ENCODE measurements at places on chromosomes 5 and 9.

DNA sequence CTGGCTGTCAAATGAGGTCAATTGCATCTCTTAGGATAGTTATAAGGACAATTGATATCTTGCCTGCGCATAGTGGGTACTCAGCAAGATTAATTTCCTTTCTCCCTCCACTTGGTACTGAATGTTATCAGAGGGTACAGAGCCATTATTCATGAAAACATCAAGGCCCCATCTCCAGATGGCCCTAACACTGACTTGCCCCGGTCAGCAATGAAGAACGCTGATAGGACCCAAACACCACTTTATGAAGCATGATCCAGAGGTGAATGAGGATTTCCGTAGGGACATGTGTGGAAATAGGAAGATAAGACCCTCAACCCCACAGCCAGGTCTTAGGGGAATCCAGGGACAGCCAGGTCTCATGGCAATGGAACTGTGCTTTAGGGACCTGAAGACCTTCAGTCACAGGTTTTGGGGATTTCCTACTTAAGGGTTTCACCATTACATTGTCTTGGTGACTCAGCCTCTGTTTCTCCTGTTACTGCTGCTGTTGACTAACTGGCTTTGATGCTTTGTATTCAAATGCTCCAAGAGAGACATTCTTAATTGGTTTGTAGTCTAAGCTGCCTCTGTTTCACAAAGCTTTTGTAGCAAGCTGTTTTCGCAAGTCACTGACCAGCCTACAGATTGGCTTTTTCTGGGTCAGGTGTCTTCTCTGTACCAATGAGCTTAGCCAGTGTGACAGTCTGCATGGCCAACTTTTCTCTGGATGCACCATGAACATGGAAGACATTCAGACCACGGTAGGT, 35.3 kb upstream of the IQGAP2 start:
- DNase-seq, result no peak

DNA sequence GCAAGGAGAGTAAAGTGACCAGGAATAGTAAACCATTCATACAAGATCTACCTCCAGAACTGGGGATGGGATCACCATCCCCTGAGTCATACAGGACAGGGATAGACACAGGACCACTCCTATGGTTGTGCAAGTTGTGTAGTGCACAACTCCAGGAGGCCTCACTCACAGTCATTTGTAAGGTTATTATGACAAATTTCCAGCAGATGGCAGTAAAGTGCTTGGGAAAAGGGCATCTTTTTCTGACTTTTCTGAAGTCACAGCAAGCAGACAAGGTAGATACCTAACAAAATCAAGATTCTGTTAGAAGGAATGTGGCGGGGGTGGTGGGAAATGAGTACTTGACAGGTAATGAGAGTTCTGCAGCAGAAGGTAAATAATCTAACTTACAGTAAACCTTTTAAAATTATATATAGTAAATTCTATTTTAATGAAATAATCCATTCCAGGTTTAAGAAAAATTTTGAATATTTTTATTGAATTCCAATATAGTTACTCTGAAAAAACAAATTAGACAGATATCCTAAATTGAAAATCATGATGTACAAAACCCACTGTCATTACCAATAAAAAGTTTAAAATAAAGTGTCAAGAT, 16.7 kb upstream of the KIF27 start:
- no peak for DNase-seq

DNA sequence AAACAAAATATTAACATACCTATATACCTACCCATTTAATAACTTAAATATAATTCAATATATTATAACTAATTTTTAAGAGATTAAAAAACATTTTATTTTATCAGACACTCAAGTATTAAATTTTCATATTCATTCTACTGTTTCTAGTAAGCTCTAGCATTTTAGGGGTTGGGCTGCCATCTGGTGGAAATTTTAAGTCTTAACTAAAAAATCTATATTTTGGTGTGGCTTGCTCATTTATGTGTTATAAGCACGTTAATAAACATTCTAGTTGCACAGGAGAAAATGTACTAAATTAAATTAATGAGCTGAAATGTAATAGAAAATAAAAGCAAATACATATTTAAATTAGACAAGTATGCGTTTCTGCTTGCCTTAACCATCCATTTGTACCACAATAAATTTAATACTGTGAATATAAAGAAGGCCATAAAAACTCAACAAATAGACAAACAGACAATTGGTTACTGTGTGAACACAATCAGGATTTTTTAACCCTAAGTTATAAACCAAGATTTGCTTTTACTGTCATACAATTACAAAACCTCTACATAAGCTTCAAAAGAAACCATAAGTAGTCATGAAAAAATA, 1728.3 kb upstream of the CDH9 start:
- DNase-seq, result peak; percentile 18

GRCh38 chr5:31487506-31487905, 44.4 kb downstream of the DROSHA start:
- no peak for DNase-seq

GRCh38 chr5:80109646-80110478, 74.7 kb downstream of the THBS4 start:
- no peak for DNase-seq

GRCh38 chr9:119559056-119559455, 189.8 kb upstream of the BRINP1 start:
- no peak for DNase-seq

- DNase-seq, result no peak
Measured at GRCh38 chr9:16542290-16542689, 328.2 kb downstream of the BNC2 start.

DNA sequence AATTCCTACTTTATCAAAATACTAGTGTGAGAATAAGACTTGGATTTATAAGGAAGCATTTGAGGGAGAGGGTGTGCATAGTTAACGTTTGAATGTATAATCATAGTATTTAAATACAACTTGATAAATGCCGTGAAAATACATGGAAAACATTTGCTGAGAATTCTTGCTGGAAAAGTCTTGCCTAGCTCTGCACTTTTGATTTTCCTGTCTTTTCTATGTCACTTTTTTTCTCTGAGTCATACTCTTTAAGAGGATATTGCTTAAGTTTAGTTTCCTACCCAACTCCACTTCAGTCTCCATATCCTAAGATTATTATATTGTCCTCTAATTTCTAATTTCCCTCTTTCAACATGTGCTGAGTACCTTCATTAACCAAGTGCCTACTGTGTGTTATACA, 616.6 kb upstream of the SEMA6A start:
- DNase-seq, result no peak

- no peak for DNase-seq
Measured at GRCh38 chr9:105121861-105122430, 122.5 kb upstream of the SLC44A1 start.

GRCh38 chr5:68170826-68171558, 44.6 kb upstream of the PIK3R1 start:
- DNase-seq, result no peak

GRCh38 chr9:129198319-129199043, 20.4 kb upstream of the IER5L start:
- DNase-seq, result peak; percentile 74

- no peak for DNase-seq
Measured at GRCh38 chr5:79256563-79256962, 20.6 kb downstream of the JMY start.

GRCh38 chr9:79969393-79970145, 397.8 kb downstream of the TLE4 start:
- no peak for DNase-seq

GRCh38 chr5:116521173-116521872, 53.3 kb downstream of the SEMA6A start:
- DNase-seq, result no peak

GRCh38 chr9:101119206-101119819, 90.8 kb downstream of the PLPPR1 start:
- no peak for DNase-seq
